ENCODE measurements at places on chromosomes 2 and 18. TPM values are rescaled to one million over a fixed set of nuclear protein-coding genes. Genes with fewer than 3 reads are reported as not detected.

The RFTN2 gene
- 50.2 TPM for total RNA-seq

The MGAT5 gene
- total RNA-seq, result 62.4 TPM

The ZSCAN30 gene
- 27.8 TPM for total RNA-seq

The DPP4 gene
- 1.2 TPM for total RNA-seq

The LONRF2 gene
- 36.1 TPM for total RNA-seq

The CCDC74A gene
- total RNA-seq, result 5.6 TPM

The WNT6 gene
- not detected for total RNA-seq

The SPR gene
- total RNA-seq, result 0.82 TPM

The IER3IP1 gene
- total RNA-seq, result 20.2 TPM

The REEP1 gene
- total RNA-seq, result 75.8 TPM

The VWA3B gene
- 0.73 TPM for total RNA-seq

The POTEI gene
- 0.27 TPM for total RNA-seq

The TRAPPC8 gene
- total RNA-seq, result 81.3 TPM

The GTF2A1L gene
- 2.8 TPM for total RNA-seq

The NAT8 gene
- total RNA-seq, result not detected

The SNORC gene
- total RNA-seq, result 4.2 TPM

The IL1RN gene
- not detected for total RNA-seq

The GREB1 gene
- 34.0 TPM for total RNA-seq

The NTSR2 gene
- 1.7 TPM for total RNA-seq

The GAD1 gene
- 154 TPM for total RNA-seq

The IL1F10 gene
- total RNA-seq, result not detected

The TUBA4B gene
- total RNA-seq, result not detected

The ANKRD23 gene
- total RNA-seq, result 8.0 TPM

The NPC1 gene
- 34.8 TPM for total RNA-seq

The SCG2 gene
- 31.7 TPM for total RNA-seq

The PUS10 gene
- total RNA-seq, result 7.1 TPM

The CCDC141 gene
- 2.6 TPM for total RNA-seq

The STEAP3 gene
- total RNA-seq, result 1.4 TPM

The RSAD2 gene
- total RNA-seq, result 1.5 TPM

The EFR3B gene
- 31.9 TPM for total RNA-seq

The FHOD3 gene
- 38.0 TPM for total RNA-seq

The LOXHD1 gene
- 0.18 TPM for total RNA-seq

The TRIM43 gene
- total RNA-seq, result 1.1 TPM

The TNFRSF11A gene
- total RNA-seq, result 1.1 TPM

The SNRNP27 gene
- 38.4 TPM for total RNA-seq

The CCBE1 gene
- total RNA-seq, result 4.3 TPM

The LYPD6B gene
- 0.91 TPM for total RNA-seq

The GCC2 gene
- 41.7 TPM for total RNA-seq

The AKAIN1 gene
- 6.9 TPM for total RNA-seq

All from cerebellum (tissue), 4 donors.